Gastroesophageal sphincter (tissue), 4 donors: ENCODE measurements at places on chromosomes 7 and 10.

- no peak for ATAC-seq
Observed at GRCh38 chr10:52757773-52758172, 14.8 kb downstream of the MBL2 start.

DNA sequence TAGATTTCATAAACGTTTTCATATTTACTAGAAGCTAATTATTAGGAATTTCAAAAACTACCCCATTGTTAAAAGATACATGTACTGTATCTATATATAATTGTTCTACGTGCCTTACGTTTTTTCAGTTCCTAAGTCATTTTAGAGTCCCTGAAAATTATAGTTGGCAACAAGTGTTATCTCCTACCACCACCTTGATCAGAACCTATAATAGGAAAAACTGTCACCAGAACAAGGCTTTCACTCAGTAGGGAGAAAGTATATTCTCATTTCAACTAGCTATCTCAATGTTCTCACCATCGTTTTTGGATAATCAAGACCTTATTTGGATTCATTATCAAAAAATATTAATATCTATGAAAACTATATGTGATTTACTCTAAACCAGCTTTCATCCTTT, 107.7 kb downstream of the CPEB3 start:
- ATAC-seq, result no peak

DNA sequence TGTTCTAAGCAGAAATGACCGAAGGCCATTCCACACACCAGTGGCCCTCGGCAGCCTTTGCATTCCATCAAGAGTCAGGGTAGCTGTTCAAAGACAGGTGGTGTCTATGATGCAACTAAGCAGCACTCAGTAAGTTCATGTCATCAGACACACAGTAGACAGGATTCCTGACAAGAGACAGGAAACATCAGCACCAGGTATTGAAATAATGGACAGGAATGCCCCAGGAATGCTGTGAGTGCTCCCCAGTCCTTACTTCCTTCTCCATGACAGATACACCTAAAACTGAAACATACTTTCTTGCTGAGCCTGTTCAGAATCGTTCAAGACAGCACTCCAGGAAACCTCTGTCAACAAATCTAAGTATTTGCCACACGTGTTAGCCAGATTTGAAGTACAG, 204.4 kb downstream of the TPST1 start:
- ATAC-seq, result no peak

GRCh38 chr10:128574581-128575210, 448.5 kb upstream of the MKI67 start:
- no peak for ATAC-seq

DNA sequence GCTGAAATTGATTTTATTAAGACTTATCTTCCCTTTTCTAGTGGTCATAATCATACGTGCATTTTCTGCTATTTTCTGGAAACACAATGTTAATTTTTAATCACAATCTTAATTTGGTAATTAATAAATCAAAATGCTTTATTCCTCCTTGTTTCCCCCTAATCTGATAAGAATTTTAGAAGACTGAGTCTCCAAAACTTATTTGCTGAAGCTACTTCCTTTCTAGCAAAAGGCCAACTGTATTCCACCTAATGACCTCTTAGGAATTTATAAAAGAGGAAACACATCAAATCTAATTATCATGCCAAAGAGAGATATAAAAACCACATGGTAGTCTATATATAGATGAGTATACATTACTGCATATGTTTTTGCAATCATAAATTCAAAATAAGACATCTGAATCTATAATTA, 140.6 kb downstream of the GNAI1 start:
- ATAC-seq, result no peak

DNA sequence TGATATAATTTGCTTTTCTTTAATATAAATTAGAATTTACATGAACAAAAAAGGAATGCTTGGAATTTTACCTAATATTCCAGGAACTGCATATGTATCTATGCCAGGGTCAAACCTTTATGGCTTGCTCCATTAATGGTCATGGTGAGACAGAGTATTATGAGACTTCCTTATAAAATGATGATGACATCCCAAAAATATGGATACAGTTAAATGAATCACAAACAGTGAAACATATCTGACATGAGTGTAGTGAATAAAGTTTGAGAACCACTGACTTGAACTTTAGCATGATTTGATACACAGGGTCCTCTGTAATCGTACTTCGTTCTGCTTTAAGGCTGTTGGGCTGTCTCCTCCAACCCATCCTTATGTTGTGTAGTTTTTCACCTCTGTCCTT, 51.8 kb downstream of the MARCHF5 start:
- no peak for ATAC-seq

- no peak for ATAC-seq
Observed at GRCh38 chr10:15316871-15317464, 54.1 kb downstream of the FAM171A1 start.

DNA sequence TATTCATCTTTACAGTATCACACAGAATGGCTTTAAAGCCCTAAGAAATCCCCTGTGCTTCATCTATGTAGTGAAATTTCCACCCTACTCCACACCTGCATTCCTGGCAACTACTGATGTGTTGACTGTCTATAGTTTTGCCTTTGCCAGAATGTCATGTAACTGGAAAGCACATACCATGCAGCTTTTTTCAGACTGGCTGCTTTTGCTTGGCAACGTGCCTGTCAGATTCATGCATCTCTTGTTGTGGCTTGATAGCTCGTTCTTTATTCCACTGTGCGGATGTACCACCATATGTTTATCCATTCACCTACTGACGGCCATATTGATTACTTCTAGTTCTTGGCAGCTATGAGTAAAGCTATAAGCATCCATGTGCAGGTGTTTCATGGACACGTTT, 30.6 kb downstream of the RBM17 start:
- ATAC-seq, result no peak

GRCh38 chr10:44763331-44763730, 147.8 kb upstream of the TMEM72 start:
- no peak for ATAC-seq
